ENCODE measurements at places on chromosomes 1 and 21.
A peak's percentile ranks its signal among the peaks of the same experiment; 100 is the strongest.

- DNase-seq: no peak
Observed at GRCh38 chr1:159338018-159338417, 35.9 kb downstream of the FCER1A start.

- DNase-seq: no peak
Observed at GRCh38 chr21:31426235-31426797, 82.3 kb upstream of the TIAM1 start.

DNA sequence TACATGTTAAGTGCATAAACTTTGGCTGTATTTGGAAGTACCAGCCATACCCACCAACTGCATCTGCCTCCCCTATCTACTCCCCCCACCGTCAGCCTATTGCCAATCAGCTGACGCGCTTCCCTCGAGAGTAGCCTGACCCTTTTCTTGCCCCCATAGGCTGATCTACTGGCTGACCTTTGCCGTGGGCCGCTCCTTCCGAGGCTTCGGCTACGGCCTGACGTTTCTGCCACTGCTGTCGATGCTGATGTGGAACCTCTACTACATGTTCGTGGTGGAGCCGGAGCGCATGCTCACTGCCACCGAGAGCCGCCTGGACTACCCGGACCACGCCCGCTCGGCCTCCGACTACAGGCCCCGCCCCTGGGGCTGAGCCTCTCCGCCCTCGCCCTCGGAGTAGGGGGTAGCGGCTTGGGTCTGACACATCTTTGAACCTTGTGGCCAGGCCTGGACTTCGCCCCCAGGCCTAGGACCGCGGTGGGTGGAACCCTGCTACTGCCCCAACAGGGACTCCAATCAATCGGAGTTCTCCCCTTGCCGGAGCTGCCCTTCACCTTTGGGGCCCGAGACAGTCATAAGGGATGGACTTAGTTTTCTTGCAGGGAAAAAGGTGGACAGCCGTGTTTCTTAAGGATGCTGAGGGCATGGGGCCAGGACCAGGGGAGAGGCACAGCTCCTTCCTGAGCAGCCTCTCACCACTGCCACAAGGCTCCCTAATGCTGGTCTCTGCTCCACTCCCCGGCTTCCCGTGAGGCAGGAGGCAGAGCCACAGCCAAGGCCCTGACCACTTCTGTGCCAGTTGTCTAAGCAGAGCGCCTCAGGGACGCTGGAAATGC is 4.0 kb downstream of the GLMP start:
- DNase-seq: peak; percentile 94

GRCh38 chr1:226100436-226101391 is 38.2 kb downstream of the H3-3A start:
- DNase-seq: peak; percentile 49

DNA sequence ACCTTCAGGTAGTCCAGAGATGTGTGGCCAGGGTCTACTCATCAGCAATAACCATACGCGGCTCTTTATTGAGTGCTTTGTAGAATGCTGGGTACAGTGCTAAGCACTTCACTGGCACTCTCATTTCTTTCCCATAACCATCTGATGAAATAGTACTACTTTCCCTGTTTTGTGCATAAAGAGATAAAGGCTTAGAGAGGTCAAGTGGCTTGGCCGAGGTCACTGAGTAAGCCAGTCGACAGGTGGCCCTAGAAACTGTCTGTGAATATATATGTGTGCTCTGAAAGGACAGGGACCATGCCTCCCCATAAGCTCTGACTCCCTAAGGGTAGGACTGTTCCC is 52.8 kb downstream of the NENF start:
- DNase-seq: no peak

DNA sequence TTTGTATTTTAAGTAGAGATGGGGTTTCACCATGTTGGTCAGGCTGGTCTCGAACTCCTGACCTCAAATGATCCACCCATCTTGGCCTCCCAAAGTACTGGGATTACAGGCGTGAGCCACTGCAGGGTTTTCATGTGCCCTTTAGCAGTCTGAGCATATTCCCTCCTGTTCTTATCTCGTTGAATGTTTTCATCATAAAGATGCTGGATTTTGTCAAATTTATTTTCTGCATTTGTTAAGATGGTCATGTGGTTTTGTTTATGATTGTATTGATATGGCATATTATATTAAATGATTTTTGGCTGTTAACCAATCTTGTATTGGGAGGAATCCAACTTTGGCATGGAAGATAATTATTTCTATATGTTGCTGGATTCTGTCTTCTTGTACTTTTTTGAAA is 8.8 kb downstream of the JMJD4 start:
- no peak for DNase-seq

- no peak for DNase-seq
Observed at GRCh38 chr1:232322162-232322734, 307.7 kb downstream of the SIPA1L2 start.

DNA sequence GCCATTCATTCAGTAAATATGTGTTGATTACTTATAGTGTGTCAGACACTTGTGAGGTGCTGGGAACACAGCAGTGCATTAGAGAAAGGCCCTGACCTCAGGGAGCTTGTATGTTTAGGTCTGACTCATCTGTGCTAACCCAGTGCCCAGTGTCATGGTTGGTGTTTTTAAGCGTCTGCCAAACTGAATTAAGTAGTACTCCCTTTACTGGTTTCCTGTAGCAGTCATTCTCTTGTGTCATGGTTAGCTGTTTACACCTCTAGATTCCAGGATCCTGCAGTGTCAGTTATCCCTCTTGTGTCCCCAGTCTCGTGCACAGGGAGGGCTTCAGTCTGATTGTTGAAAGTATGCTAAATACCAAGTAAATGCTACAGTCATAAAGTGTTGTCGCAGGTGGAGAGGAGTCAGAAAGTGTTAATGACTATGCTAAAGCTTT is 14.2 kb downstream of the UCK2 start:
- DNase-seq: no peak

DNA sequence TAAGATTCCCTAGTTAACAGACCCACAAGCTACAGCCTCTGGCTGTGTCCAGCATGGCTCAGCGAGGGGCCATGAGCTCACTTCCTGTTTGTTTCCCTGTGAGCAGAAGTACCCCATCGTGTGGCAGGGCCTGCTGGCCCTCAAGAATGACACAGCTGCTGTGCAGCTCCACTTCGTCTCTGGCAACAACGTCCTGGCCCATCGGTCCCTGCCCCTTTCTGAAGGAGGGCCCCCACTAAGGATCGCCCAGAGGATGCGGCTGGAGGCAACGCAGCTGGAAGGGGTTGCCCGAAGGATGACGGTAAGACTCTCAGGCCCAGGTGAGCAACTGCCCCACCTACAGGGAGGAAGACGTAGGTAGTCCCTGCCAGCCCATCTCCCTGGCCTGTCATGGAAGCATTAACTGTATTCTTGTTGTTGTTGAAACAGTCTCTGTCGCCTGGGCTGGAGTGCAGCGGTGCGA is 38.2 kb downstream of the ZBTB17 start:
- DNase-seq: no peak

DNA sequence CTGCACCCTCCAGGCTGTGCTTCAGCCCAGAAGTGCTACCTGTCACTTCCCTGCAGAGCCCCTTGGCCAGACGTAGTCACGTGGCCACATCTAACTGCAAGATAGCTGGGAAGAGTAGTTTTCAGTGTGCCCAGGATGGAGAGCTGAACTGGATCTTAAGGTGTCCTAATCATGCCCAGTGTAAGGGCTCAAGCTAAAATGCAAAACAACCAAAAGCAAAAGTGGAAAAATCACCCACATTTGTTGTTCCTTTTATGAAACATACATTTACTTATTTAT is 59.4 kb upstream of the ROR1 start:
- no peak for DNase-seq

- peak; percentile 19 for DNase-seq
Observed at GRCh38 chr1:911875-912739, 11.6 kb upstream of the SAMD11 start.

DNA sequence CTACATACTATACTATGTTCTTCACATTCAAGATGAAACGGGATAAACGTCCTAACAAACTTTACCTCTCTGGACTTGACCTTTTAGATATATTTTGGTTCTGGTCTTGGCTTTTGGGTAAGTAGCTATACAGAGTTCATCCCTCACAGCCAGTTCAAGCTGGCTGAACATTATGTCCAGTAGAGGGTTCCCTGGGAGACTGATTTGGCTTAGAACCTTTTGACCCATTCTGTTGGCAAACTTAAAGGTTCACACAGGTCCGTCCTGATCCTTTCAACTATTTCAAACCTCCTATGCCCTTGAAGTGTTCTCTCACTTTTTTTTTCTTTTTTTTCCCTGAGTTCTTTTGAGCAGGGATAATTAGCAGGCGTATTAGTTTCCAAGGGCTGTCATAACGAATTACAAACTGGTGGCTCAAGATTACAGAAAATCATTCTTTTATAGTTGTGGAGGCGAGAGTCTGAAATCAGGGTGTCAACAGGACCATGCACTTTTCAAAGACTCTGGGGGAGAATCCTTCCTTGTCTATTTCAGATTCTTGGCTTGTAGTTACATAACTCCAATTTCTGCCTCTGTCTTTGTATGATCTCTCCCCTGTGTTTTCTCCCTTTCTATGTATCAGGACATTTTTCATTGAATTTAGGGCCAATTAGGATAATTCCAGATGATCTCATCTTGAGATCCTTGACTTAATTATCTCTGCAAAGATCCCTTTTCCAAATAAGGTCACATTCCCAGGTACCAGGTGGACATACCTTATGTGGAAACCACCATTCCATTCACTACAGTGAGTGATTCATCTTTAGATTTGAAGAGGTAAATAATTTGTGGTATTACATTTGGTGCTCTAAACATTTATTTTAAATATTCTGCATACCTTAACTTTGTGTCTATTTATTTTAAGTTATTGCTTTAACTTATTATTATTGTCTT is 257.4 kb upstream of the USP25 start:
- no peak for DNase-seq

GRCh38 chr21:42835611-42836401 is 43.5 kb downstream of the WDR4 start:
- no peak for DNase-seq

- DNase-seq: no peak
Observed at GRCh38 chr1:9798236-9799130, 25.3 kb downstream of the CLSTN1 start.

DNA sequence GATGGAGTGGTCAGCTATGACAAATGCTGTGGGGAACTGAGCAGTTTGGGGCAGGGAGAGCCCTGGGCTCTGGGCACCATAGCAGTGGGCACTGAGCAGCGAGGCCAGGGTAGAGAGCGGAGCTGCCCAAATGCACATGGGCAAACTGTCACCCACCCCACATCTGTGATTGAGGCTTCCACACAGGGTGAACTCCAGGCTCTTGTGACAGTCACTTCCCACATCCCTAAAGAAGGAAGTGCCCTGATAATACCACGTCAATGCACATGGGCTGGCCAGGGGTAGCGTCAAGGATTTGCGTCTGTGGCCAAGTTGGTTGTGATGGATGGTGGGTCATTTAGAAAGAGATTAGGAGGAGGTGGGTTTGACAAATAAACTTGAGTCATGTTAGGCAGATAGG is 2.6 kb upstream of the GUCA2B start:
- DNase-seq: no peak

DNA sequence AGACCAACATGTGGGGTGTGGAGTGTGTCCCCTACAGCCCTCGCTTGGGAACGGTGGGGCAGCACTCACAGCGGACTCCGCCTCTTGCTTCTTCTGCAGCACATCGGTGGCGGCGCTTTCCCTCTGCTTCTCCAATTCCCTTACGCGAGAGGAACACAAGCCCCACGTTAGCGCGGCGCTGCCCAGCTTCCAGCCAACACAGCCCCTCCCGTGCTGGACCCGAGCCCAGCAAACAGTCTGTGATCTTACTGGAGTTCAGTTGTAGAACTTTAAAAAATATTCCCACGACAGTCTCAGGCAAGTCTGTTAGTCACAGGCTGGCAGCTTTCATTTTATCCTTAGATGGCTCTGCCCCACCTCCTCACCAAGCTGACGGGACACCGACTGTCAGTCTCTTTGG is 13.6 kb downstream of the THAP3 start:
- DNase-seq: peak; percentile 90

- no peak for DNase-seq
Observed at GRCh38 chr1:115753361-115753760, 15.2 kb downstream of the CASQ2 start.

DNA sequence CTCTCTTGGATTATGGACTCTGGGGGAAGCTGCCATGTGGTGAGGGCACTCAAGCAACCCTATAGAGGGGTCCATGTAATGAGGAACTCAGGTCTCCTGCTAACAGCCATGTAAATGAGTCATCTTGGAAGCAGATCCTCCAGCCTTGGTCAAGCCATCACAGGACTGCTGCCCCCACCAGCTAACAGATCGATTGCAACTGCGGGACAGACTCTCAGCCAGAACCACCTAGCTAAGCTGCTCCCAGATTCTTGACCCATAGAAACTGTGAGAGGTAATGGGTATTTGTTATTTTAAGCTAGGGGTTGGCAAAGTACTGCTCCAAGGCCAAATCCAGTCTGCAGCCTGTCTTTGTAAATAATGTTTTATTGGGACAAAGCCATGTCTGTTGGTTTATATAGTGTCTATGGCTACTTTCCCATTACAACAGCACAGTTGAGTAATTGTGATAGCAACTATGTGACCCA is 27.6 kb upstream of the MAP3K7CL start:
- DNase-seq: no peak

DNA sequence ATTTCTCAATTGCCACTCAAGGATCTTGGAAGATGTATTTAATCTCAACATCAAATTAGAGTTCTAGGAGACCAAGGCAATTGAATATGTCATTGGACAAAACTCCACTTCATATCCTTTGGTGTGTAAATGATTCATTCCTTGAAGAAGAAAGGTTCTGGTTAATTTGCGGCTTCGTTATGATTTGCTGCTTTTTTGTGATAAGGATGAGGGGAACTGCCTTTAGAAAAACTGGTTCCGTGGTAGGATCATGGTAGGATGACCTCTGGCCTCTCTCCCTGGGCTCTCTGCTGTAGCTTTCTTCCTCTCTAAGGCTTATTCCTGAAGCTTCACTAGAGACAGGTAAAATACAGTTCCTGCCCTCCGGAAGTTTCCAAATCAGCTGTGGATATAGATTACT is 51.5 kb upstream of the ERRFI1 start:
- no peak for DNase-seq

DNA sequence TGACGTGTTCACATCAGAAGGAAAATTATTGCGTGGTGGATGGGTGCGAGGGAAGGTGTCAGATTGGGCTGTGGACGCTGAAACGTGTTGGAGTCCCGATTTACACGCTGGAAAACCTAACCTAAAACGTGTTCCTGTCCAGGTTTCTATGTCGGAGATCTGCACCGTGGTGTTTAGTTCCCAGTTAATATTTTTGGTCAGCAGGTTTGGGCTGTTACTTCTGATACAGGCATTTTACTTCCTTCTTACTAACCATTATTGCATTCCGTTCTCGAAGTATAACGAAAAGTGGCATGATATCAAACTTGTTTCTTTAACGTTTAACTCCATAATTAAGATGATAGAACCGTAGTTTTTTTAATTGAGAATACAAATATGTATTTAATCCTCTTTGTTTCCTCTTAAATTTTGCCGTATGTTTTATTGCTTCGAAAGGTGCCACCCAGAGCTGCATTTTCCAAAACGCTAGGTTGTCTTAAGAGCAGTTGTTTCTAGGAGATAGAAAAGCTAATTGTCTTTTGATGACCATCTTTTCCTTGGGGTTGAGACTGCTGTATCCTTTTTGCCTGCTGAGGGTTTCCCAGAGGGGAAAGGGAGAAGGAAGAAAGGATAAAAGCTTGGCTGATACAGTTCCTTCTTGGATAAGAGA is 1.3 kb downstream of the ADARB1 start:
- no peak for DNase-seq

All from left ventricle myocardium superior (tissue), 1 donor.